Islet precursor cell (in vitro differentiated cells): ENCODE measurements at places on chromosomes 2 and 18.
A peak's percentile ranks its signal among the peaks of the same experiment; 100 is the strongest.

- DNase-seq = no peak
Observed at GRCh38 chr18:68284236-68284780, 430.6 kb downstream of the TMX3 start.

GRCh38 chr2:148540022-148540421 is 104.5 kb upstream of the EPC2 start:
- DNase-seq = no peak

- DNase-seq = no peak
Observed at GRCh38 chr2:6978991-6979390, 61.8 kb downstream of the RNF144A start.

GRCh38 chr2:79139423-79139822 is 19.1 kb downstream of the REG1A start:
- no peak for DNase-seq

DNA sequence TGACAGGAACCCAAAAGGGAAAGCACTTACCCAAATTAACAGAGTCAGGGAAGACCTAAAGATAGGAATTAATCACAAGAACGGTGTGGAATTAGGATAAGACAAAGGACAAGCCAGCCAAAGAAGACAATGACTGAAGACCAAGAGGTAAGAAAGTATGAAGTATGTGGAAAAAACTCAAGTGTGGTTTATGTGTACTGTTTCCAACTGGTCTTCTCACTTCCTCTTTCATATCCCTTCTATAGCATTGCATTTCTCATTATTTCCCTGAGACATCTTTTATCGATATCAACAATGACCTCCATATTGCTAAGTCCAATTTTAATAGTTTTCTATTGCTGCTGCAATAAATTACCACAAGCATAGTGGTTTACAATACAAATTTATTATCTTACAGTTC is 313.5 kb upstream of the SLC39A10 start:
- no peak for DNase-seq

GRCh38 chr2:170362313-170362870 is 184.4 kb downstream of the MYO3B start:
- no peak for DNase-seq

- DNase-seq = peak; percentile 57
Observed at GRCh38 chr18:33010149-33010548, 237.3 kb upstream of the KLHL14 start.

DNA sequence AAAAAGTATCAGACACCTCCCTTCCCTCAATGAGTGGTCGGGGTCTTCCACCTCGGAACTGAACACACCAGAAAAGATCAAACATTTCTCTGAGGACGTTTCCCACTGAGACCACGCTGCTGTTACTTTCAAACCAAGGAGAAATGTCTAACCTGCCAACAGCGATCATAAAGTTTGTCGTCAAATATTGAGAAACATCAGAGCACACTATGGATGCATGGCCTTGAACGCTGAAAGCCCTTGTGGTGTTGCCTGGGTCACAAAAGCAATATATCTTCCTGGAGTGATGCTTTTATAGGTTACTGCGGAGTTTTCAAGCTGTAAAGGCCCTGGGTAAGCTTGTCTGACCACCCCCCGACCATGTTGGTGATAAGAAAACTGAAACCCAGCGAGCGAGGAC is 70.2 kb upstream of the ID2 start:
- peak; percentile 45 for DNase-seq

DNA sequence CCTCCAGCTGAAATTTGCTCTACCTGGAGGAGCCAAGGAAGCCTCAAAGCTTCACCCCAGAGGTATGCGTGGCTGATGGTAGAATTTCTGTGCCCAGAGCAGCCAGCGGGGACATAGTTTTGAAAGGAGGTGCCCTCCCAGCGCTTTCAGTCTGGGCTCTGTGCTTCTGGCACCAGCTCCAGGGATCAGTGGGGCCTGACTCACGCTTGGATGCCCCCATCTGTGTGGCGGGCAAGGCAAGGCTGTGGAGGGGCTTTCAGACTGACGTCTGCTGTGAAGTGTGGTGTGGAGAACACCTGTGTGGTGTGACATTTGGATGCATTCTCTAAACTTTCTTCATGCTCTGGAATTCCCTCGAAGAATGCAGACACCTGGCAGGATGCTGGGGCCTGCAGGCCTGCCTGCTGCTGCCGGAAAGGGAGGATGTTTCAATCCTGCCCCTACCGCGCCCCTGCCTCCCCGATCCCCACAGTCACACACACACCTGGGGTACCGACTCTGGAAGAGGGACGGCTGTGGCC is 84.1 kb downstream of the CTIF start:
- DNase-seq = peak; percentile 85

DNA sequence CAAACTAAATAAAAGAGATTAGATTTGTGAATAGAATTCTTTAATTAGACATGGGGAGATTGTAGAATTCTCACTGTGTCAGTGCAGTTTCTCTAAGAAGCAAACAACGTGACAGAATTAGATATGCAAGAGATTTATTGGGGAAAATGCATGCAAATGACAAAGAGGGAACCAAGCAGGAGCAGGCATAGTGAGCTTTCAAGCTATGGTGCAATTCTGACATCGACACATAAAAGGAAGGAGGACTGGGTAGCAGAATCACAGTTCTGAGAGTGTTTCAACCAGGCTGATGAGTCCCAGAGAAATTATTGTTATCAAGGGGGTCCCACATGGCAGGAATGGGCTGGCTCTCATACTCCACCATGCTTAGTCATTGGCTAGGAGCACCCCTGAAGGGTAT is 338.4 kb downstream of the FIGN start:
- DNase-seq = no peak

DNA sequence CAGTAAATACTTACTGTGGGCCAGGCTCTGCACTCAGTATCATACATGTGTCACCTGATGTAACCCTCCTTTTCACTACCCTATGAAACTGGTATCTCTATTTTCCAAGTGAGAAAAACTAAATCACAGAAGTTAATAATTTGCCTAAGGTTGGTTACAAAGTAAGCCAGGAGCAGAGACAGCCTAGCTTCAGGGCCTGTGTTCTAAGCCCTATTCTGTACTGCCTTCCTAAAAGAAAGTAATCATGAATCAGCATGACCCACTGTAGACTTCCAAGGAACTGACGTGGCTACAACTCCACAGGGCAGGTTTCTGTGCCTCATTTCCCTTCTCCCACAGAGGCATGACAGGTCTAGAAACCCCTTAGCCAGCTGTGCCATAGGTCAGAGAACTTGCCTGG is 14.3 kb downstream of the ZNF142 start:
- no peak for DNase-seq

DNA sequence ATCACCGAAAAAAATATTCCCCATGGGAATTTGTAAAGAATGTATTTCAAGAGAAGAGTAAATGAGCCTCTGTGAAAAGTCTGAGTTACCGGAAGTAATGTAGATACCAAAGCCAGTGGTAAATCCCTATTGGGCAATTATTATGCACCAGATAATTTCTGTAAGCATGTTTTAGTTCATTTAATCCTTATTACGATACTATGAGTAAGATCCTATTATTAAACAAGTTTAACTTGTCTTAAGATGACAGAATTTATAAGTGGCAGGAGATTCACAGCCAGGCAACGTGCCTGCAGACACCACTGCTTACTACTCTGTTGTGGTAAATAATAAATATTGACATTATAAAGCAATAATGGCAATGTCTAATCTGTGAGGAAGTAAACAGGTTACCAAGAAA is 280.8 kb upstream of the RGPD4 start:
- no peak for DNase-seq

DNA sequence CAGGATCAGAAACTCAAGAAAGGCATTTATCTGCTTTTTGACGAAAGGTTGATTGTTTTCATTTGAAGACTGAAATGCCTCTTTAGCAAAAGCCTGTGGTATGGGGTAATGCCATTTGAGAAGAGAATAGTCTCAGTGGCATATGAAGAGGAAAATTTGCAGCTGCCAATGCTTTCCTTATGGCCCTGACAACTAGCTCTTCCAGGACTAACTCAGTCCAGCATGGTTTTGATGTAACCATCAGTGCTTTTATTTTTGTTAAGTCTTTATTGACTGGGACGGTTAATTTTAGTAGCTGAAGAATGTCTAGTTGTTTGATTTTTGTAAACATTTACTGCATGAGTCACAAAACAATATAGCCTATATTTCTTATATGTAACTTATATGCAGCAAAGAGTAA is 158.4 kb downstream of the LNPK start:
- no peak for DNase-seq

DNA sequence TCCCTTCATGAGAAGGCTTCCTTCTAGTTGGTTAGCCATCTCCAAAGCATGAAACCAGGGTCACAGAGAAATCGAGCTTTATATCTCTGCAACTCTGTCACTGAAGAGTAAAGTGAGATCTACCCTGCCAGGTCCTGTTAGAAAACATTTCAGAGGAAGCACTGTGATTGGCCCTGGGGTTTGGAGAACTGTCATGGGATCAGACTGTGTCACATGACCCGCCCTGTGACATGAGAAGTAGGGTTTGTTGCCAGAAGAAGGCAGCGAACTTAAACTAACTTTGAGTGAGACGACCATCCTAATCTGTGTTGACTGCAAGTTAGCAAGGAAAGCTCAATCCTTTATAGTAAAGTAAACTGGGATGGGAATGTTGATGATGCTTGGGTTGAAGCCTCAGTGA is 55.5 kb downstream of the SLC9A2 start:
- no peak for DNase-seq

DNA sequence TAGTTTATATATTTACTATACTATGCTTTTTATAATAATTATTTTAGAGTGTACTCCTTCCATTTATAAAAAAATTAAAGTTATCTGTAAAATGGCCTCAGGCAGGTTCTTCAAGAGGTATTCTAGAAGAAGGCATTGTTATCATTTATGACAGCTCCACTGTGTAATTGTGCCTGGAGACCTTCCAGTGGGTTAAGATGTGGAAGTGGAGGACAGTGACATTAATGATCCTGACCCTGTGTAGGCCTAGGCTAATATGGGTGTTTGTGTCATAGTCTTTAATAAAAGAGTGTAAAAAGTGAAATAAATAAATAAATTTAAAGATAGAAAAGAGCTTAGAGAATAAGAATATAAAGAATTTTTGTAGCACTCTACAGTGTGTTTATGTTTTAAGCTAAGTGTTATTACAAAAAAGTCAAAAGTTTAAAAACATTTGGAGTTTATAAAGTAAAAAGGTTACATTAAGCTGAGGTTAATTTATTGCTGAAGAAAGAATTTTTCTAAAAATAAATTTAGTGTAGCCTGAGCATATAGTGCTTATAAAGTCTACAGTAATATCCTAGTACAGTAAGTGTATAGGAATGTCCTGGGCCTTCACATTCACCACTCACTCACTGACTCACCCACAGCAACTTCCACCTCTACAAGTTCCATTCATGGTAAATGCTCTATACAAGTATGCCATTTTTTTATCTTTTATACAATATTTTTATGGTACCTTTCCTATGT is 190.0 kb upstream of the SESTD1 start:
- no peak for DNase-seq

- DNase-seq = peak; percentile 91
Observed at GRCh38 chr2:66433945-66434678, 813 bp upstream of the MEIS1 start.

DNA sequence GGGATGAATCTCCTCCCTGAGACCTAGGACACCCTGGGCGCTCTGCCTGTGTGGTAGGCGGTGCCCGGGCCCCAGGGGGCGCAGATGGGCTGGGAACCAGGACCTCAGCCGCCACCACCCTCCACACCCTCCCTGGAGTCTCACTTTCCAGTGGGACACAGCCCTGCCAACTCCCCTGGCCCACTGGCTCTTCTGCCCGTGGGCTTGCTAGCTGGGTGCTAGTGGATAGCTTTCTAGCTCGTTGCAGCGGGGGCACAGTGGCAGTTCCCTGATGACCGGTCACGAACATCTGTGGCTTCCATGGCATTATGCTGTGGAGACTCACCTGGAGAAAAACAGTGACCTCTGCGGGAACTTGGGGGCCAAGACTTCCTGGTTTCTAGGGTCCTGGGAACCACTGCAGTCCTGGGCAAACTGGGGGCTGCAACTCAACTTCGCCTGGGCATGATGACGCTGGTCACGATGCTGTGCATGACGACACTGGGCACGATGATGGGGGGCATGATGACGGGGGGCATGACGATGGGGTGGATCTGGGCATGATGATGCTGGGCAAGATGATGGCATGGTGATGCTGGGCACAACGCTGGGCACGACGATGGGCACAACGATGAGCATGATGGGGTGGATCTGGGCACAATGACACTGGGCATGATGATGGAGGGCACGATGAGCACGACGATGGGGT is 31.0 kb upstream of the ALLC start:
- DNase-seq = peak; percentile 49

GRCh38 chr2:166106431-166107015 is 21.3 kb downstream of the SCN1A start:
- DNase-seq = no peak

GRCh38 chr2:217610401-217610814 is 392.4 kb downstream of the TNS1 start:
- no peak for DNase-seq

GRCh38 chr2:230267556-230267955 is 42.0 kb downstream of the SP140 start:
- DNase-seq = no peak

DNA sequence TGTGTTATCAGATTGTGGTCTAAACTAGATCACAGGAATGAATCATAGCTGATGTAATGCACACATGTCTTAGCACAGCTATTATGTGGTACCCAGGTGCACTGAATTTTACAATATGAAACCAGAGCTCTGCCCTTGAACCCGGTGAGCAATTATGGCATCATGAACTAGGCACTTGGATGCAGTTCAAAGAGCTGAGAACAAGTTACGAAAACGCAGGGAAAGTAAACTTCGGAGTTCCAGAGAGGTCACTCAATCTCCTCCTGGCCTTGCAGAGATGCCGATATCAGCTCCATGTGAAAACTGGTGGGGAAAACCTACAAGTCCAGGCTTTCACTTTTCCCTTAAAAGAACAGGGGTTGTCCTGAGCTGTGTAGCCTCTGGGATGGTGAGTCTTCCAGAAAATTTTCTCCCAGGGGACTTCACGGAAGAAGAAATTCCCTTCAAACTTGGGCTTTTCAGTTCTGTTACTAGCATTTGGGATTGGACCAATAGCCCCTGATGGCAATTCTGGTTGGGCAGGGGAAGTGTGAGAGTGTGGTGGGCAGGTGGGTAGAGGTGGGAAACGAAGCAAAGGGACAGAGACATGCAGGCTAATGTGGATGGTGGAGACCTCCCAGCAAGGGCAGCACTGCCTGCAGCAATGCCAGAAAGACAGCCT is 71.1 kb upstream of the SH3BP4 start:
- peak; percentile 36 for DNase-seq
